ENCODE measurements at places on chromosomes 2 and 18.

GRCh38 chr2:673016-673415 is 4.2 kb downstream of the TMEM18 start:
- DNase-seq, result no peak

DNA sequence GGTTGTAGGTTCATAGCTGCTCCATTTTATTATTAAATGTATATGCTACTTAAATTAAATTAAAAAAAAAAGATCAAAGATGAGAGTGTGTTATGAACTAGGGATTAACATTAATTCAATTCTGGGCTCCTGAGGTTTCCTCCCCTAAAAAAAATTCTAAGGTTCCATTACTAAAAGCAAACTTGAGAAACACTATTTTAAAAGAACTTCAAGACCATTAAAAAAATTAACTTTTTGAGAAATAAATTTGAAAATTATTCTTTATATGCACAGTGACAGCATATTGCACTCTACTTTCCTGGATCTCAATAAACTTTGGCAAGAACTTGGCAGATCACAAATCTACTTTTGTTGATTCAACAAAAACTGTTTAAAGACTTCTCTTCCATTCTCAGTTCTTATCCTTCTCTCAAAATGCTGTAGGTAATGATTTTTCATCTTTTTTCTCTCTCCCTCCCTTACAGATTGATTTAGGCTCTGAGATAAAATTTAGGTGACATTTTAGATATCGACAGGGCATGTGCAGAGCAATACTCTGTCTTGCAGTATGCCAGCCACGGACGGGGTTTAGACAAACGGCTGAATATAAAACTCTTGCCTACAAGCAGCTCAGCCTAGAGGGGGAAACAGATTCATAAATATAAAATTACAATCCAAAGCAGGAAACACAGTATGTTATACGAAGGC is 592 bp upstream of the MARS2 start:
- DNase-seq, result no peak

DNA sequence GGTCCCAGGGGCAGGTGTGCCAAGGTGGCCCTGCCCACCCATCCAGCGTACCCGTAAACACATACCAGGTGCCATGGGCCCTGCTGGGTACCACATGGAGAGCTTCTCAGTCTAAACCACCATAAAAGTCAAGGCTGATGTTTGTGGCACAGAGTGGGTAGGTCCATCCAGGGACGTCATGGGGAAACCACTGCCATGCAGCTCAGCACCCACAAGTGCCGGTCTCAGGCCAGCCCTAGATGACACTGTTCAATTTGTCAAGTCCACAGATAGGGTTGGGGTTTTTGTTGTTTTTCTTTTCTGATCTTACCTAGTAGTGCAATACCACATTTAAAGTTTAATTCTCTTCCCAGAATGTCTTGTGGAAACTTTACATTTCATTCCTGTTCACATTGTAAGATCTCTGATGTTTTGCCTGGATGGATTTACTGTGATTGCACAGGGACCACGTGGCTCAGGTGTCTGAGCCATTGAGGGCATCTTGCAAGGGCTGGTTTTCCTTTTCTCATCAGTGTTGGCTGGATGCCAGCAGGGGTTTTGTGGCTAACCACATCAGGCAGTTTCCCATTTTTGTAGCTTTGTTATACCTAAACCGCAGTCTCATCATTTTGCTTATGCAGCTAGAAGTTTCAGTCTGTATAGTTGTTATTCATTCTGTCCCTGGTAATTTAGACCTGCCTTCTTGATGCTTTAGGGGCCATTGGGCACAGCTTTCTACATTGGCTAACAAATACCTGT is 64.7 kb downstream of the STK25 start:
- peak; percentile 32 for DNase-seq

- no peak for DNase-seq
Observed at GRCh38 chr2:19297716-19298115, 60.7 kb downstream of the OSR1 start.

GRCh38 chr2:114631146-114631545 is 188.7 kb downstream of the DPP10 start:
- DNase-seq, result no peak

DNA sequence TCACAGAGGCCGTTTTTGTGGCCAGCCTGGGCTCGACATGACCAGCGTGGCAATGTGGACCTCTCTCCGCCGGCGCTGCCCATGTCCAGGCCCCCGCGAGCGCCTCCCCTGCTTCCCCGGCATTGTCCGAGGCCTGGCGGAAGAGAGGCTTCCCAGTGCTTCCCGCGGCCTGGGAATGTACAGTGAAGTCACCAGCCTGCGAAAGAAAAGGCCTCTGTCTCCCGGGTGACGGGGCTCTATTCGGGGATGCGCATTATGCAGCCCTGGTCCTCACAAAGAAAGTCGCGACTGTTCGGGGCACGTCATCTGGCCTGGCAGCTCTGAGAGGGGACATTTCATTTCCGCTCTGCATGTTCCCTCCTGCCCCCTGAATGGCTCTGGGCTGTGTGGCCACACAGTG is 109.2 kb upstream of the AGAP1 start:
- no peak for DNase-seq

DNA sequence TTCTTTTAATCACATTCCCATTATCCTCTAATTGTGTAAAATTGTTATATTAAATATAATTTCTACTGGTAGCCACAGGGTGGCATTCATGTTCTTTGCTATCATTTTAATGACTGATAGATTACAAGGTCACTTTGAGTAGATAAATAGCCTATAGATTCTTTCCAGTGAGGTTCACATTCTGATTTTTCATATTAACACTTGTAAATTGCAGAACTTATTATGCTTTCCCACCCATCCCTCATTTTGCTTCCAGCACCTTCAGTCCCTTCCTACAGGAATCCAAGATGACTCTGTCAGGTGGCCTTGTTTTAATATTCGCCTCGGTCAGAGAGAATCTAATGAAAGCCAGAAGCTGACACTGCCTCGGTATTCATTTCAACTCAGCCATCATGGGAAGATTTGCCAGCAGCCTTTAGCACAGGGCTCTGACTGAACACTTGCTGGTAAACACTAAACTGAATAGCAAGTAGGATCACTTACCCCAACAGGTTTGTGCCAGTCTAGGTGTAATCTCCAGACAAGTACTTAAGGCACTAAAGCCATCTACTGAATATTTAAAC is 101.2 kb upstream of the FSHR start:
- DNase-seq, result no peak

GRCh38 chr2:204416236-204416635 is 129.0 kb upstream of the PARD3B start:
- DNase-seq, result no peak

- DNase-seq, result no peak
Observed at GRCh38 chr18:50373561-50374219, 1.2 kb upstream of the SKA1 start.

- no peak for DNase-seq
Observed at GRCh38 chr2:182824767-182825158, 41.7 kb downstream of the FRZB start.

DNA sequence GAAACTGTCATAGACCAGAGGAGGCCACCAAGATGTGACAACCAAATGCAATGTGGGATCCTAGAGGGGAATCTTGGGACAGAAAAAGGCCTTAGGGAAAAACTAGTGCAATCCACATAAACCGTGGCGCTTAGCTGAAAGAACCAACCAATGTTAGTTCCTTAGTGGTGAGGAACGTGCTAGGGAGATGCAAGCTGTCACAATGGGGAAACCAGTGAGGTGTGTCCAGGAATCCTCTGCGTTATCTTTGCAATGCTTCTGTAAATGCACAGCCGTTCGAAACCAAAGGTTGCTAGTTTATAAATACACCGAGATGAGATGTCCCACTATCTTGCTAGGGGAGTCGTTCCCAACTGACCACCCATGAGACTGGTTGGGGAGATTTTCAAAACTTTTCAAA is 157.0 kb upstream of the ID2 start:
- no peak for DNase-seq

DNA sequence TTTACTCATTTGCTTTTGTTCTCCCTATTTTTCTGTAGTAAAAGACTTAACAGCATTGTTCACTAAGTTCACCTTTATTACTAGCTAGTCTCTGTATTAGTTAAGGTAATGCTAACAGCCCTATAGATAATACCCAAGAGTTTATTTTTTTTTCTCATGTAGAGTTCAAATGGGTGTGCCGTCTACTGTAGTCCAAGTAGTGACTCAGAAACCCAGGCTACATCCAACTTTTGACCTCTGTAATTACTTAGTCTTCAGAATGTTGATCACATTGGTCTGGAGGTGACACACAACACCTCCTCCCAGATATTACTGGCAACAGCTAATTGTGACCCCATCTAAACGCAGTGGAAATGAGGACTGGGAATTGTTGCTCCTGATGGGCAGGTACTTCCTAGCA is 7.7 kb downstream of the COQ10B start:
- no peak for DNase-seq

DNA sequence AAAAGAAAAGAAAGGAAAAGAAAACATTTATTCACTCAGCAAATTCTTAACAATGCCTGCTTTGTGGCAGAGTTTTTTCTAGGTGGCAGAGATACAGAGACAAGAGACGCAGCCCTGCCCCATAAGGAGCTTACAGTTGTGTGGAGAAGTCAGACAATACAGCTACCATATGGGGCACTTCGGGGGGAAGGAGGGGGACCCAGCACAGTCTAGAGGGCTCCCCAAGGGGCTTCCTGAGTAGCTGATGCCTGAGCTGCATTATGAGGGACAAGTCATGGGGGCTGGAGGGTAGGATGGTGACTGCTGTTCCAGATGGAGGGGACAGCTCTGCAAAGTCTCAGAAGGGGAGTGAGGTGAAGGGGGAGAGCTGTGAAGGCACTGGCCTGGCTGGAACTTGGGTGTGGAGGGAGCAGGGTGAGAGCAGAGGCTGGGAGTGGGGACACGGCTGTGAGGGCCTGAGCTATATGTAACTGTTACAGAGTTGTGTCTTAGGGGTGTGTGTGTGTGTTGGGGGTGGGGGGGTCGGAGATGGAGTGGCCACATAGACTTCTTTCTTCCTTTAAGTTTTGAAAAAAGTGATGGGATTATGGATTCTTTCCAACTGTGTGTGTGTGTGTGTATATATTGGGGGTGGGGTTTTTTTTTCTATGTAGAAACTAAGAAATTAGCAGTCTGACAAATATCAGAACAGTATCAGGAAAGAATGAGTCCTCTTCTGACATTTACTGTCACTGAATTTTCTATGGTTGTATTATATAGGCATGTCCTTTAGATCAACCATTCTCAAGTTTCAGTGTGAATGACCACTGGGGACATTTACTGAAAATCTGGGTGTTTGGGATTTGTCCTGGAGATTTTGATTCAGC is 66.0 kb upstream of the HAAO start:
- no peak for DNase-seq
